ENCODE measurements at places on chromosomes 2 and 18.

- DNase-seq: no peak
Measured at GRCh38 chr2:189797902-189798301, 13.7 kb downstream of the PMS1 start.

DNA sequence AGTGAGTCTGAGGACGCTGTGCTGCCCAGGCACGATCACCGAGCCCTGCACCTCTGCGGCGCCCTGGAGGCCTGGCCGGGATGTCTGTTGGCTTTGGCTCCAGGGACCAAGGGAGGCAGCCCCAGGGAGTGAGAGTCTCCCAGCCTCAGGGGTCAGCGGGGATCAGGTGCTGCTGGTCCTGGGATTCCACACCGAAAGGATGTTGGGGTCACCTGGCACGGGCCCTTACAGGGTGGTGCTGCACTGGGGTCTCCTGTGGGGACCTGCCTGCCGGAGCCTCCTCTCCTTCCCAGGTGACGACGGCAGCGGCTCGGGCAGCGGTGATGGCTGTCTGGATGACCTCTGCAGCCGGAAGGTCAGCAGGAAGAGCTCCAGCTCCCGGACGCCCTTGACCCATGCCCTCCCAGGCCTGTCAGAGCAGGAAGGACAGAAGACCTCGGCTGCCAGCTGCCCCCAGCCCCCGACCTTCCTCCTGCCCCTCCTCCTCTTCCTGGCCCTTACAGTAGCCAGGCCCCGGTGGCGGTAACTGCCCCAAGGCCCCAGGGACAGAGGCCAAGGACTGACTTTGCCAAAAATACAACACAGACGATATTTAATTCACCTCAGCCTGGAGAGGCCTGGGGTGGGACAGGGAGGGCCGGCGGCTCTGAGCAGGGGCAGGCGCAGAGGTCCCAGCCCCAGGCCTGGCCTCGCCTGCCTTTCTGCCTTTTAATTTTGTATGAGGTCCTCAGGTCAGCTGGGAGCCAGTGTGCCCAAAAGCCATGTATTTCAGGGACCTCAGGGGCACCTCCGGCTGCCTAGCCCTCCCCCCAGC, 30.5 kb downstream of the GPC1 start:
- no peak for DNase-seq

DNA sequence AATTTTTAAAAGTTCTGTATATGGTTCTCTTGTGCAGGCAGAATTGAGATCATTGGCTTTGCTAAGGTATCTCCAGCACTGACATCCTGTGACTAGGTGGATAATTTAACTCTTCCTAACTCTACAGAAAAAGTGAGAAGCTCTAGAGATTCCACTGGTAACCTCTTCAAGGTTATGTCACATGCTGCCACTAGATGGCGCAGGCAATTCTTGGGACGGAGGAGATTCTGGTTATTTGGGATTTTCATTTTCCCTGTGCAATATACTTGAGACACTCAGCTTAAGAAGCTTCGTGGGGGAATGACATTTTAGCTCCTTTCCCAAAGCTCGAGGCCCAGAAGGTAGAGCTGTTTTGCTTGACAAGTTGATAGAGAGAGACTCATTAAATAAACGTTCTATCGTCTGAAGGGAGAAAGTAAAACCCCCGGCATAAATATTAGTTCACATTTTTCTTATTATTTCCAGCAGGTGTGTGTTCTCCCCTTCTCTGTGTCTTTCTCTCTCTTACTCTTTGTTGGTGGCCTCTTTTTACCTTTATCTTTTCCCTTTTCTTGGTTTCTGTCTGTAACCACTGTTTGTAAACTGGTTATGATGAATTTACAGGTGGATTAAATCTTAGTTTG, 26.6 kb upstream of the LANCL1 start:
- DNase-seq: peak; percentile 40

DNA sequence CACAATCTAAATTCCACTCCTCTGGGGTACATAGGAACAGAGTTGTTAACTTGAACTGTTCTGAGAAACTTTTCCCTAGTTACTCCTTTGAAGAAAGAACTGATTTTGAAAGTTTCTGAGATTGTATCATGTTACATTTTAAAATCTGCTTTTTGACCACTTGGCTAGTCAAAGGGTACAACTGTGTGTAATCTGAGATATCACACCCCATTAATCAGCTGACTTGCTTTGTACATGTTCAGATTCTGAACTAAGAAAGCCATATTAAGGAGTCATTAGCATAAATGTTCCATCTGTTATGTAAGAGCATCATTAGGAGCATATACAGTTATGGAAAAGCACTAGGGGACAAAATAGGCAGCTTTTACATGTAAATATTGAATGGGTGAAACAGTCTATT, 3.8 kb upstream of the WDR35 start:
- no peak for DNase-seq

GRCh38 chr2:134796373-134796772, 42.0 kb upstream of the ACMSD start:
- DNase-seq: no peak

DNA sequence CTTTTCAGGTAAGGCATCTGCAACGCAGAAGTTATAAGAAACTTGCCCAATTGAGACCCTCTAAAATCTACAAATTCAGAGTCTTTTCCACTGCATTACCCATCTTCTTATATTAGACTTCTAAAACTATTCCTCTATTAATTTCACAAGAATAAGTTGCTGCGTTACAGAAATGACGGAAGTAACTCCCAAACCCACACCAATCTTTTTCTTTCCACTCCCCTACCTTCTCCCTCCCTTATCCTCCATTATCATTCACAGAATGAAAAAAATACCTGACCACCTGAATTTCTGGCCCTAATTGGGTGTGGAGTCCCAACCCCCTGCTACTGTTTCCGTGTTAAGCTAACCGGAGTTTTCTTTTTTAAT, 689 bp downstream of the RPRD1A start:
- DNase-seq: no peak

DNA sequence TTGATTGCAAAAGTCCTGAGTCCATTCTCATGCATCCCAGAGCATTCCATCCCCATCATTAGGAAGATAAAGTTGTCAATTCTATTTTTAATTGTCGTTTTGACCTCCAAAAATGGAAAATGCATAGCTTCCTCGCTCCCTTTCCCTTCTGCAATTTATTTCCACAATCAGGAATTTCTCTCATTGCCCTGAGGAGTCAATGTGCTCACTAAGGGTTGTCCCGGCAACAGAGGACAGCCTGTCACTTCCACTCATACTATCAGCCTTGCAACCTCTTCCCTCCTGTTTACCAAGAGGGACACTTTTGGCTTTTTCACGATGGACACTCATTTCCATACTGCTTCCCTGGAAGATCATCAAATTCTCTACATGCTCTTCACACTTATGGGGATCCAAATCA, 164.8 kb downstream of the MYO5B start:
- no peak for DNase-seq

DNA sequence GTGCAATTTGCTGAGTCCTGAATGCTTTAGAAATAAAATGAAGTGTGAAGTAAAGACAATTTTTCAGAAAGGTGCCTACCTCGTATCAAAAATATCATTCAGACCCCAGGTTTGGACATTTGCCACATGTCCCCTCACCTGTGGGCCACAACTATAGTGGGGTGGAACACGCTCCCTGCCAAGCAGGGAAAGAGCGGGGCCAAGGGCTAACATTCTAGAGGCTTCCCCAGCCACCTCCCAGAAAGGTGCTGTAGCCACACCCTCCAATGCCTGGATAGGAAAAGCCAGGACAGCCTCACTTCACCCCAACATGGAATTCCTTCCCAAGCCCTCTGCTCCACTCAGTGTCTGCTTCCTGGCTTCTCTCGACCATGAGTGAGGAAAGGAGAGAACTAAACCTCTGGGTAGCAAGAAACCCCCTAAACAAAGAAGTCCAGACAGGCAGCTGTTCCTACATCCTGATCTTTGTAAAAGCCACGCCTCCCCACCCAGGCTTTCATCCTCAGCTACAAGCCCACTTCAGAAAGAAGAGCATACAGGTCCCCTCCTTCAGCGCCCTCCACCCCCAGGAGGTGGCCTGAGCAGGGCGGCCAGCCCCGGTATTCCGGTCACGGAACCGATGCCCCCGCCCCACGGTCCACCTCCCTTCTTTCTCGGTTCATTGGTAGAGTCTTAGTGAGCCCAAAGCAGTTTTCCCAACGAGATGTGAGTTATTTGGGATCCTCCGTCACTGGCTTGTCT, 2.1 kb downstream of the COL6A3 start:
- DNase-seq: peak; percentile 55

DNA sequence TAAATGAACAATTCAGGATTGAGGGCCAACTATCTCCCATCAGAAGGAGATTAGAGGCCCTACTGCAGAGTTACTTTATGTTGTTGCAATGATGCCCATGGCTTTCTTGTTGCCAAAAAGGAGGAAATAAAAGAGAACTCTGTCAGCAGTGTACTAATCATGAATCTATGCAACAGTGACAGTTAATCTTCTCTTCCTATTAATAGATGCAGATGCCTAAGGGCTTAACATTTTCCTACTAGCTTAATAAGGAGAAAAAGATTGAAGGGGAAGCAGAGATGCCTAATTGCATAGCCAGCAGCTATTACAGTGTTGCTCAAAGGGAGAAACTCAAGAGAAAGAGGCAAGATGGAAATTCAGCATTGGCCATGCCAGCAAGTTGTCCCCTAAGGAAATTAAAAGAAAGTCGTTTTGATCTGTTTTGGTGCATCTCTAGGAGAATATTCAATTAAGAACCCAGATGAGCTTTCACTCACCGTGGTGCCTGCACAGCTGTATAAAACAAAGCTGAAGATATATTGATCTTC, 107.1 kb upstream of the KCNJ3 start:
- DNase-seq: no peak

DNA sequence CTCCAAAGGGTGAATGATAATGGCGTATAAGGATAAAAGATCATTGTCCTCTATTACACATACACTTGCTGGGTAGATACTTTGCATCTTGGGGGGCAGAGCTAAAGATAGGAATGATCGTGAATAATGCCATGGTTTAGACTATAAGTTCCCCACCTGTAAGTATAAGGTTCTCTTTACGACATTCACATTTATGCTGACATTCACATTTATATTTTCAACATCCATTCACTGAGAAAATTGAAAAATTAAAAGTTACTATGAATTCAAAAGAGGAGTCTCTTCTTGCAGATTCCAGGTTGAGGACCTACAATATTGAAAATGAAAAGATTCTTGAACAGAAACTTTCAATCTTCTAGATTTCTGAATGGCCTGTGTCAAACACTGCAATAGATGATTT, 2.1 kb upstream of the SPC25 start:
- DNase-seq: no peak

DNA sequence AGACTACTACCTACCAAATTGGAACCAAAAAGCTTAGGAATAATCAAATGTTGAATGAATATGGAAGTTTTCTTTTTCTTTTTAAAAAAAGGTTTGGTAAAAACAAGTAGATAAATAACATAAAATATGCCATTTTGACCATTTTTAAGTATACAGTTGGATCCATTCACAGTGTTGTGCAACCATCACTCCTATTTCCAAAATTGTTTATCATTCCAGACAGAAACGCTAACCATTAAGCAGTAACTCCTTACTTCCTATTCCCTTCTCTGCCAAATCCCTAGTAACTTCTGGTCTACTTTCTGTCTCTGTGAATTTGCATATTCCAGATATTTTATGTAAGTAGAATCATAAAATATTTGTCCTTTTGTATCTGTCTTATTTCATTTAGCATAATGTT, 39.8 kb downstream of the CD302 start:
- DNase-seq: no peak

DNA sequence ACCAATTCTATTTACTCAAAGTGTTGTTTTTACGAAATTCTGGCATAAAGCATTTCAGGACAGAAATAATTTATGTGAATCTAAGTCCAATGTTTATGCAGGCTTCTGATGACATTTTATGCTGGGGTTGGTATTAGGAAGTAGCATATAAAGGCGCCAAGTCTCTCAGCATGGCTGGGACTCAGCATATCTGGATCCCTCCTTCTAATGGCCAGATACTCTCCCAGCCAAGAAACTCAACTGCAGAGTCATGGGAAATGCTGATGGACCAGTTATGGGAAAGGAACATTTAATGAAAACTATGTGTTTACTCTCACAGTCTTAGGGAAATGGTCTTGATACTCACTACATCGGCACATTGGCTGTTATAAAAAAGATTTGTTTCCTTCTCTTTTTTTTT, 392.2 kb downstream of the ARHGAP15 start:
- no peak for DNase-seq

DNA sequence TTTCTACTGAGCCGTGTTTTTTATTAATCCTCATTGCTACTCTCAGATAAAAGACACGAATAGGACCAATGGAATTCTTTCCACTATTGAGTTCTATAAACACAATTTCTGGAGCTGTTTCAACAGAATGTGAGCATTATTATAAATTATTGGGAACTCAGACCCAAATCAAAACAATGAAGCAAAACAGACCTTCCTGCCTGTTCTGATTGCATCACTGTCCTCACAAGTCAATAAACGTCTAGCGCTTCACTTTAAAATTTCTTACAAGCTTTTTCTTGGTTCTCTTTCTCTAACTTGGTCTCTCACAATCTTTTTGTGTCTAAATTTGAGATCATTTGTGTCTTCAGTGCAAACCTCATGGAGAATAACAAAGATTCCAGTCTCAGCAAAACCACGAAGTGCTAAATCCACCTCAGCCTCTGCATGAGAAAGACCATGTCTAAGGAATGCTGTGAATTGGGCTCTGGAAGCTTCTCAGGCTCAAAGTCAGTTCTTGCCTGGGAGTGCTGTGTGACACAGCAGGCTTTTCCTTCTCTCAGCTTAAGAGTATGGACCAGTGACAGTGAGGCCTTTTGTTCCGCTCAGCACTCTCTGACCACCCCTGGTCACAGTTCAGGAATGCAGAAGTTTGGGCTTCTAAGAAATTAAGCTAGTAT, 22.8 kb downstream of the ARHGAP28 start:
- peak; percentile 75 for DNase-seq

DNA sequence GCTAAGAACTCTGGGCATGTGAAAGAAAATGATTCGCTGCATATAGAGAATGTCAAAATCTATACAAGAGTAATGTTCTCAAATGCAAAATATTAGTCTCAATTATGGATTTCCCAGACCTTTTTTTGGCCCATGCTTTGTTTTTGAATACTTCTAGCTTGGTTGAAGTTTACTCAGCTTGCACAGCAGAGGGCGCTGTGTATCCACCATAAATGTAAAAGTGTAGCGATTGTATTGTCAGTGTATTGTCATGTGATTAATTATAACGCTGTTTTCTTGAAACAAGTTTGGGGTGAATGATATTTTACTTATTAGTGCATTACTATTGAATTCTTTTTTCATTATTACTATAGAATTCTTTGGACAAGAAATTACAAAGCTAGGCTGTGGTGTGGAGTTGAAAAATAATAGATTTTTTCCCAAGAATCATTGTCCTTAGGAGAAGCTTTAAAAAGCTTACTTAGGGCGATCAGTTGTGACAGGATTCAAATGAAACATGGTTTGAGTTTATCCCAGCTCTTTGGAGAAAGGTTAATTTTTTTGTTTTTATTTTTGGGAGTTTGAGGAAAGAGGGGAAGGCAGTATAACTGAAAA, 98.3 kb downstream of the PIK3C3 start:
- DNase-seq: peak; percentile 49

GRCh38 chr2:175576270-175576669, 394.8 kb upstream of the ATP5MC3 start:
- no peak for DNase-seq
